ENCODE measurements at places on chromosomes 16 and 17.
A peak's percentile ranks its signal among the peaks of the same experiment; 100 is the strongest.

DNA sequence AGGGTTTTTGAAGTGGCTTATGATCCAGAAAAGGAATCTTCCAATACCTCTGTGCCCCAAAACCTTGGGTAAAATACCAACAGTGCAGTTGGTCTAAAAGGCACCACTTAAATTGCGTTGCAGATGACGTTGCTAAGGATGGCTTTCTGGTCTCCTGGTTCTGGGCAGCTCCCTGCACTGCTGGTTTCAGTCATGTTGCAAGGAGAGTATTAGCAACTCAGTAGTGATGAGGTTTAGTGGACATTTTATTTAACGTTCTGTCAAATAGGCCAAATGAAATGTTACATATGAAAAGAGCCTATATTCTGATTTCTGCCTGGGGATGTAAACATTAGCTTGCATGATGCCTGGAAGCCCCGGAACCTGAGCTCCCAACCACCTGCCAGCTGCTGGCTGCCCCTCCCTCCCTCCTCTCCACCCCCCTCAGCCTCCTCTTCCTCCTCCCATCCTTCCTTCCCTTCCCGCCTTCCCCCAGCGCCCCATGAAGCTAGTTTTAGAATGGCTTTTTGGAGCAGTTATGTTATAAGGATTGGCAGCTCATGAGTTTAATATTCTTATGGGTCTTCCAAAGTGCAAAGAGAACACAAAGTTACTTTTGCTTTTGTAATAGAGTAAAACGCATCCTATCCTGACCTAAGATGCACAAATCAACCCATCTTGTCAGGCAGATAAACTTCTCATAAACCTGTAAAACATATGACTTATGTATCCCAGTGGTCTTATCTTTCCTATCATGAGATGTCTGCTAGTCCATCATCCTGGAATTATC, 20.7 kb downstream of the CD7 start:
- DNase-seq, result no peak

- DNase-seq, result no peak
These were observed 35.7 kb downstream of the NLRC5 start for GRCh38 chr16:57024894-57025680.

DNA sequence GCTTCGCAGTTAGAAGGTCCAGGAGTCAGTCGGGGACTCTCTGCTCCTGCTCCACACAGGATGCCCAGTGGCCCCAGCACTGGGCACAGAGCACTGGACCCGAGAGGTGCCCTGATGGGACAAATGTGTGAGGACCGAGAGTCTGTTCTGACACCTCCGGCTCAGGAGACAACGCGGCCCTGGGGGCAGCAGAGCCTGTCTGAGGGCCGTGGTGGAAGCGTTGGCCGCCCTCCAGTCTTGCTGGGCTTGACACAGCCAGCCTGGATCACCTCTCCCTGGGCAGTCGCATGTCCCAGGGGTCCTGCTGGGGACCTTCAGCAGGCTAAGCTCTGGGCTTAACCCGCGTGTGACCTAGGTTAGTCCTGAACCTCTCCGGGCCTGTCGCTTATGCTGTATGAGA, 23.1 kb downstream of the LGALS9 start:
- DNase-seq, result no peak

DNA sequence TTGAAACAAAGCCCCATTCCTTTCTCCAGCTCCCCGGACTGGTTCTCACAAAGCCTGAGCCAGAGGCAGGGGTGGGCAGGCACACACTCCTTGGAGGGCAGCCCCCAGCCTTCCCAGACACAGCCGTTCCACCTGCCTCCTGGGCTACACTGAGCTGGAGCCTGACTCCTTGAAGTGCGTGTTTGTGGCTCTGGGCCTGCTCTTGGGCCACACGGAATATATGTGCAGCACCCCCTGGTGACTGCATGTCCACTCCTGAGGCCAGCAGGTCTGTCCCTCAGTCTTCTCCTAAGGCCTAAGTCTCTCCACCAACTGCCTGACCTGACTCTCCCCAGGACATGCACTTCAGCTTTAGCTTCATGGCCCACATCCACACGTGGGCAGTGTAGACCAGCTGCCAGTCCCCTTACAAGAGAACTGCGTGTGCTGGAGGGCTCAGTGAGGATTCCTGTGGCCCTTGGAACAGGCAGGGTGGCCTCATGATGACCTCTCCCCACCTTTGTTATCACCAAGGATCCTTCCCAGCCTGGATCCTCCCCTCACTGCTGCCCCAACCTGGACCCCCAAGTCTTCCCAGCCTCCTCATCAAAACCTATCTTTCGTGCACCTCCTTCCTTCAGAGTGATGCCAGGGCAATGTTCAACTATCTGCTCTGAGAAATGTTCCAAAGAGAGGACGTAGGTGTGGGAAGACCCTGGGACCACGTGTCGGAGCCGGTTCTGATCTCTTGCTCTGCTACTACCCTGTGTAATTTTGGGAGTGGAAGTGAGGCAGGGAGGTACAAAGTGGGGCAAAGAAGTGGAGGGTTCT, 12.4 kb upstream of the SLC6A2 start:
- no peak for DNase-seq

- DNase-seq, result no peak
These were observed 33.4 kb upstream of the PIK3R6 start for GRCh38 chr17:8900626-8901585.

DNA sequence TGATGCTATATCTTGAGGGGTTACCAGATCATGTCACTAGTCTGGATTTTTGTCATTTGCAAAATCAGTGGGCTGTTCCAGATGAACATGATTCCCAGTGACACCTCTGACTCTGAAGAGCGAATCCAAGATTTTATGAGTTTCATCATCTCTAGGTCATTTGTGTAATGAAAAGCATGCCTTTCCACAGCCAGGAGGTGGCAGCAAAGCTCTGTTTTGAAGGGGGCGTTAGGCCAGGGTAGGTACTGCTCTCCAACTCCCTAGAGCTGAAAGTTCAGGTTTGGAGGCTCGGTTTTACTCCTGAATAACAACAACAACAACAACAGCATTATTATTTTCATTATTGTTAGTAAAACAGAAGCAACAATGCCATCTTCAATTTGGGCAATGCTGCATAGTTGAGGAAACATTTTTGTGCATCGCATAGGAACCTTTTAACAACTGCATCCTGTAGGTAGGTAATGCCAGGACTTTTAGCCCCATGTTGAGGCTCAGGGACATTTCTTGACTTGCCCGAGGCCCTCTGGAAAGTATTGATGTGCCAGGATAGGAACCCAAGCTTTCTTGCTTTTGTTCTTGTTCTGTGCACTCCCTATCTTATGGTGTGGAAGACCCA, 77.0 kb downstream of the MYH13 start:
- no peak for DNase-seq

DNA sequence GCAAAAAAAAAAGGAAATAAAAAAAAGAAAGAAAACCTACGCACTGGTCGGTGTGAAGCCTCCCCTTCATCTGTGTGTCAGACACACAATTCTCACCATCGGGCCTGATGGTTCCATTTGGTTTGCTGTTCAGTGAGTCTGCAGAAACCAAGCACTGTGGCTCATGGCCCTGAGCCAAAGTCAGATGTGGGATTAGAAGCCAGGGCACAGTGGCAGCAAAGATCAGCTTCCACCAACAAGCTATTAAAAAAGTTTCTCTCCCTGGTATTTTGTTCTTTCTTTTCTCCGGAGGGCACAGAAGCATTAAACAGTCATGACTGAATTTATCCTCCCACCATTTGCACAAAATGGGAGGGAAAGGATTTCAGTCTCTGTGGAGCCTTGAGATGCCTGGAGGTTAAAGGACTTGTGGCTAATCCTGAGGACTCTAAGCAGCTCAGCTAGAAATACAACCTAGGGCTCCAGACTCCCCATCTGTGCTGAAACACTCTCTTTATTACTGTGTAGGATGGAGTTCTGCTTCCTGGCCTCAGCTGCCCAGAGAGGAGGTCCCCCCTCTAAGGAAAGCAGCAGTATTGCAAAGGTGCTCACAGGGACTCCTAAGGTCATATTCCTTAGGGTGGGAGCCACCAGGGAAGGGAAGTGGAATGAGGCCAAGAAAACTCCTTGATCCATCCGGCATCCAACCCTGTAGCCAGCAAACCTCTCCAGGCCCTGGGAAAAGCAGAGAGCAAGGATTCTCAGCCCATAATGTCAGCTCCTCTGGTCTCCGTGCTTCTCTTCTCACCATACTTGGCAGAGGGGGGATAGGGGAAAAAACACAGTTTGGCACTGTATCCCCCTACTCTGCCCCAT, 28.2 kb downstream of the SLC39A11 start:
- no peak for DNase-seq

DNA sequence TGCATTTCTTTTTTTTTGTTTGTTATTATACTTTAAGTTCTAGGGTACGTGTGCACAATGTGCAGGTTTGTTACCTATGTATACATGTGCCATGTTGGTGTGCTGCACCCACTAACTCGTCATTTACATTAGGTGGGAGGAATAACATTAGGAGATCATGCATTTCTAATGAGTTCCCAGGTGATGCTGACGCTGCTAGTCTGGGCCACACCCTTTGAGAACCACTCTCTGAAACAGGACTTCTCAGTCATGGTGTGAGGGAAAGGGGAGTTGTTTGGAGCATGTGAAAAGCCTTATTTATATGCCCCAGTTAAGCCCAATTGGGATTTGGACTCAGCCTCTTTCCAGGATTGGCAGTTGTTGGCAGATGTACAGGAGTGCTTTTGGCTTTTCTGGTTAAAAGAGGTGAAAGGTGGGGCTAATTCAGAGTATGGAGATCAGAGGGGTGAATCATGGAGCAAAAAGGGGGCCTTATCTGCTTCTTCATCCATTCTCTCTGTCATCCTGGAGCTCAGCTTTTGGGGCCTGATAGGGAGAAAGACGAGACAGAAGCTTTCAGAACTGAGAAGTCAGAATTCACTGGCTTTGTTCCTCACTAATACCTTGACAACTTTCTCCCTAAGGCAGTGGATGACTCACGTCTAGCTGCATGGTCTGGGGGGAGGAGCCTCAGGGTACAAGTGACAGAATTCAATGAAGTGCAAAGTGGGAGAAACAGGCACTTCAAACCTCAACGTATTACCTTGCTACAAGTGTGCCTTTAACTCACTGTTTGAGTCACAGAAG, 180.0 kb upstream of the CACNG3 start:
- peak; percentile 11 for DNase-seq

DNA sequence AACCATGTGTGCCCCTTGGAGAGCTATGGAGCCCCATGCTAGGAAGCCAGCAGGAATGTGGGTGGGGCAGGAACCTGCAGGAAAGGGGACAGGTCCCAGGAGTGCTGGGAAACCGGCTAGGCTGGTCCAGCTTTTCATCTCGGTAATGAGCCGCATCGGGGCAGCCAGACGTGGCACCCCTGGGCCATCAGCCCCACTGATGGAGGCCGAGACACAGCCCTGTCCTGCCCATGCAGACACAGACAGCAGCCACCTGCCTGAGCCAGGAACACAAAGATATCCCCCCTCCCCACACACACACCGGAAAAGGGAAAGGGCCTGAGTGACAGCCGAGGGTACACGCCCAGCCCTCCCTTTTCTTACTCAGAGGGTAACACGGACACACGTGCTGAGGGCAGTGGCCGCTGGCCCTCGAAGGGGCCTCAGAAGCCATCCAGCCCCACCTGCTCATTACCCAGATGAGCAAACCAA, 18.1 kb downstream of the PPL start:
- no peak for DNase-seq

DNA sequence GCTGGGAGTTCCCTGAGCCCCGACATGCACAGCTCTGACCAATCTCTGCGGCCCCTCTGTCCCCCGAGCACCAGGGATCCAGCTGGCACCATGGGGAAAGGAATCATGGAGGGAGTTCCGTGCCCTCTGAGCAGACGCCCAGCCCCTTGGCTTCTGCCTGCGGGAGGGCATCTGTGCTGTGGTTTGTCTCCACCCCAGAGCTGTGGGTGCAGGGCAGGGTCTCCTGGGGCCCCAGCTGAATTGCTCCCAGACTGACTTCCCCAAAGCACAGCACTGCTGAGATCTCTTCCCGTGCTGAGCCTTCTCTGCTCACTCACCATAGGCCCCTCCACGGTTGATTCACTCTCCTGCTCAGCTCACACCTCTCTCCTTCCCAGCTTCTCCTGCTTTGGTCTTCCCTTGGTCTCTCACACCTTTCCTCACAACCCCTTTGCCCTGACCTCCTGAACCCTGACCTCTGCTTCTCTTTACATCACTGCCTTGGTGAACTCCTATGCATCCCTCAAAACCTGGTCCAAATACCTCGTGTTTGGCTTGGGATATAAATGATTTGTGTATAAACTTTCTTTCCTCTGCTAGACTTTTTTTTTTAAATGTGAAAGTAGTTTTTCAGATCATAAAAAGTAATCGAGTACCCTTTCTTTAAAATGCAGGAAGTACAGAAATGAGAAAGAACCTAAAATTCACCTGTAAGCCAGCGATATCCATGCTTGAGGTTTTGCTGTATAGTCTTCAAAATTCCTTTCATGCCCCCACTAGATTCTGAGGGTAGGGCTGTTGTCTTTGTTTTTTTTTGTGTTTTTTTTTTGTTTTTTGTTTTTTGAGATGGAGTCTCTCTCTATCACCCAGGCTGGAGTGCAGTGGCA, 265.3 kb downstream of the SEC14L1 start:
- no peak for DNase-seq

DNA sequence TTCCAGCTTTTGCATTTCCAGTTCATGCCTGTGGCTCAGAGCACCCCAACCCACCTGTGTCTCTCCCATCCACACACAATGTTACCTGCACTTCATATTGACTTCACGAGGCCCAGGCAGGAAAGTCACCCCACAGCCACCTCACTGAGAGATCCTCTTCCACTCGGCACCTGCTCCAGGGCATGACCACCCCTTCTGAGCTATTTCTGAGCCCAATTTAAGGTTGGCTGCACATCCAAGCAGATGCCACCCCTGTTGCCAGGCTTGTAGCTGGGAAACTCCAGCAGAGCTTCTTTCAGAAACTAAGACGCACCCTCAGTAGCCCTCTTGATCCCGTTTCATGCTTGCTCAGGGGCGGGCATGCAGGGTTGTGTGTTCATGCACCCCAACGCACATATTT, 88.4 kb downstream of the SOCS1 start:
- DNase-seq, result no peak

DNA sequence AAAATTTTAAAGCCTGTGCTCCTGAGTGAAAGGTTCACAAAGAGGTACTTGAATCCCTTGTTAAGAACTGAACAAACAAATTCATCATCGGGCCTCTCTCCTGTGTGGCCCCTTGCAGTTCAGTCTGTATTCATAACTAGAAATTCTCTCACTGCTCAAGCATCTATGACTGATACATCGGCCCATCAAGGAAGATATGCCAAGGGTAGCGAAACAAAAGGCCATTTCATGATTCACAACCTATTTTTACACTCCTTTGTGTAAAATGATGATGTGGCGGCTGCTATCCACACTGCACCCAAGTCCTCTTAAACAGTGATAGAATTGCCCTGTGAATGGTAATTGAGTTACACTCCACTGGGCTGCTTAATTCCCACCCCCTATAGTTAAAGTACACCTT, 204.6 kb downstream of the STX8 start:
- DNase-seq, result peak; percentile 96

Data from kidney glomerular epithelial cell (primary cell).